ENCODE measurements at places on chromosomes 2 and 18.

GRCh38 chr2:165957030-165957675 lies 3.6 kb upstream of the TTC21B start:
- DNase-seq: no peak

DNA sequence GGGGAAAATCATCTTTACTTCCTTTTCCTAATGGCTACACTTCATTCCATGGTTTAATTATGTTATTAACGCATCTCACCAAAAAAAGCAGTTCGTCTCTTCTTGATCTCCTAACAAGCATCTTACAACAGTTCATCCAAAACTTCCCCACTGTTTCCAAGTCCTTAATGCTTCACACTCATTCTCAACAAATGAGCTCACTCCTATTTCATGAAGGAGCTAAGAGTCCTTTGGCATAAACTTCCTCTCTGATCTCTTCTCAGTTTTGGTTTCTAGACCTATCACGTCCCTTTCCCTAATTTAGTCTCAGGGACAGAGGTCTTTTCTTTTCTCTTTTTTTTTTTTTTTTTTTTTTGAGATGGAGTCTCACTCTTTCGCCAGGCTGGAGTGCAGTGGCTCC lies 205.9 kb upstream of the SLC39A10 start:
- no peak for DNase-seq

- DNase-seq: no peak
Measured at GRCh38 chr2:45316576-45317338, 294.3 kb downstream of the SRBD1 start.

DNA sequence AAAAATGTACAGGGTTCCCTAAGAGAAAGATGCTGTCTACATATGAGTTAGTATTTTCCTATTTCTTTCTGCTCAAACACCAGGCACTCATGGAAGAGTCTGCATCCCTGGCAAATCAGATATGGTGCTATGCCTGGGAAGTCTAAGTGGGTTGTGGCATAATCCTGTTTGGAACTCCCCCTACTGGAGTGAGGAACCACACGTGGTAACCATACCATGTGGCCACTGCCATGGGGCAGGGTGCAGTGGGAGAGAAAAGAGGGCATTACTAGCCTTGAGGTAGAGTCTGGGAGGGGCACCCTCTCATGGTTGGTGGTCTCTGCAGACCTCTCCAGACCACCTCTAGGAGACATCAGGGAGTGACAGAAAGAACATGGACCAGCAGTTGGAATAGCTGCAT lies 257.9 kb upstream of the ATP5MC3 start:
- no peak for DNase-seq
